ENCODE measurements at places on chromosomes 3 and 15. TPM values are rescaled to one million over a fixed set of nuclear protein-coding genes. Genes with fewer than 3 reads are reported as not detected.

DNA sequence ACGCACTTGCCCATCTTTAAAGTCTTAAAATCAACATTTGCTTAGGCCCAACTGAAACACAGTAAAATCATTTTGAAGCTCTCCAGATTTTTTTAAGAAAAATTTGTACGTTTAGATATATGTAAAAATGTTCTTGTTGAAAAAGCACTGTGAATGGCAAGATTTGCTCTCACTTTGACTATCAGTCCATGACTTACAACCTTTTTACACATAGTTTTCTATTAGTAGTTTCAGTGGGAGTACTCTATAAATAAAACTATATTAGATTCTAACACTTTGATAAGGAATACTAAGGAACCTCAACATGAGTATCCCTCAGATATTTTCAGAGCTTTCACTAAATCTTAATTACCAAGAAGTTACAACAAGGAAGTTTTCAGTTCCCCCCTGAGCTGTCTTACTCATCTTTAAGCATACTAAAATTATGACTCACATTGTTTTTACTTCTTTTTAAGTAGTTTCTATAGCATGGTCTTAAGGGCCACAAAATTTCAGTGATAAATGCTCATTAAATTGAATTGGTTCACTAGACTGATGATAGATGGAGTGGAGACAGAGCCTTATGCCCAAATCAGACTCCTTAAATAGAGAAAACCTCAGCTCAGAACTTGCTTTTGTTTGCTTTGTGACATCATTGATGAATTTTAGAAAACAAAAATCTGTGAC, 31.6 kb upstream of the RAP2B start:
- DNase-seq = no peak

DNA sequence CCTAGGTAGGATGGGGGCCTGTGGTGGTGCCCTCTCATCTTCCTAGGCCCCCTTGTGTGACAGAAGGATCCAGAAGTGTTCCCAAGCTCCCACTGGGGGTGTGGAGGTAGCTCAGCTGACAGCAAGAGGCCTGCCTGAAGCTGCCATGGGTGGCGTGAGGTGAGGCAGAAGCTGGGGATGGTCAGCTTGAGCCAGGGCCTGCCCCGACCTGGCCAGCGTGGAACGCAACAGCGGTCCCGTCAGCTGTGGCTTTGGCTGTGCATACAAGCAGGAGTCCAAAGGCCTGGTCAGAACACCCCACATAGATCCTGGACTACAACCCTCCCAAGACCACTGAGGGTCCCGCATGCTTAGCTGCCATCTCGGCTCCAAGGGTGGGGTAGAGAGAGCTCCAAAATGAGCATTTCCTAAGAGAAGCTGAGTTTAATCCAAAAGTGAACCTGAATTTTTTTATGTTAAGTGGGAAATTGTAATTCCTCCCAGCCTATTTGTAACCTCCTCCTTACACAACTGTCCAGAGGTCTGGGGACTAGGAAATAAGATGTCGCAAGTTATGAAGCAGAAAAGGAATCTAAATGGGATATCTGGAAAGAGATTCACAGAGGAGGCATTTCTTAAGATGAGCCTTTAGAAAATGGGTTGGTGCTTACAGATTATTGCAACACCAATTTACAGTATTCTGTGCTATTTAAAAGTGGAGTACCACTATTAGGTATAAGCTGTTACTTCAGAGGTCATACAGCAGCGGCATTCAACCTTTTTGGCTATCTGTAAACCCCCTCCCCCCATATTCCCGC, 9.9 kb upstream of the PLA2G4D start:
- no peak for DNase-seq

GRCh38 chr3:60935709-60936108, 315.5 kb downstream of the FHIT start:
- no peak for DNase-seq

DNA sequence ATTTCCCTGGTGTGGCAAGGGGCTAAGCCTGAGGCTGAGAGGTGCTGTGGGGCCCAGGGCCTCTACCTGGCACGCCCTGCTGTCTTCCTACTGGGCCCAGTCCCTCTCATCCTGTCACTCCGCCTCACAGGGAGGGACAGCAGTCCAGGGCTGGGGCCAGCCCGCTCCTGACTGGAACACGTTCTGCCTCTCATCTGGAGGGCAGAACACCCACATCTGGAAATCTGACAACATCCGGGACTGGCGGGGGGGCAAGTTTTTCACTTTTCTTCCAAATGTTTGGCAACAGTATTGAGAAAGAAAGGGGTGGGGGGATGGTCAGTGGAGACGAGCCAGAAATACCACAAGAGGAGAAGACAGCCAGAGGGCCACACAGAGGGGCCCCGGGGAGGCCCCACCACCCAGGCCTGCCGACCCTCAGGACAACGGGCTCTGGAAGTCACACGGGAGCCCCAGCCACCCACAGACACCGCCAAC, 1.8 kb upstream of the MYL3 start:
- no peak for DNase-seq

Gene SAMD7
- polyA plus RNA-seq = not detected
